Right cardiac atrium (tissue), 5 donors: ENCODE measurements at places on chromosomes 16 and 17.

DNA sequence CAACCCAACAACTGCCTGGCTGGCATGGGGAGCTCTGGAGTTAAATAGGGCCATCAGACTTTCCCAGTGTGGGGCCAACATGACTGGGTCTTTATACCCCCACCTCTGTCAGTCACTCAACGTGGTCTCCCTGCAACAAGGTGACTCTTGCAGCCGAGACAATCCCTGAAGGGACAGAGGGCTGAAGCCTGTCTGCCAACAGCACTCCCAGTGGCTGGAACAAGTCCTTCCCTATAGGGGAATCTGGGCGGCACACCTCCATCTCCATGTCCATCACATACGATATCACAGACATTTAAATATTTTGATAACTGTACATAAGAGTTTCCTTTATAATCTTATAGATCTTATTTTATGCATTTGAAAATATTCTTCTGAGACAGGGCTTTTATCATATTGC lies 4.8 kb upstream of the MAPT start:
- DNase-seq, result no peak

DNA sequence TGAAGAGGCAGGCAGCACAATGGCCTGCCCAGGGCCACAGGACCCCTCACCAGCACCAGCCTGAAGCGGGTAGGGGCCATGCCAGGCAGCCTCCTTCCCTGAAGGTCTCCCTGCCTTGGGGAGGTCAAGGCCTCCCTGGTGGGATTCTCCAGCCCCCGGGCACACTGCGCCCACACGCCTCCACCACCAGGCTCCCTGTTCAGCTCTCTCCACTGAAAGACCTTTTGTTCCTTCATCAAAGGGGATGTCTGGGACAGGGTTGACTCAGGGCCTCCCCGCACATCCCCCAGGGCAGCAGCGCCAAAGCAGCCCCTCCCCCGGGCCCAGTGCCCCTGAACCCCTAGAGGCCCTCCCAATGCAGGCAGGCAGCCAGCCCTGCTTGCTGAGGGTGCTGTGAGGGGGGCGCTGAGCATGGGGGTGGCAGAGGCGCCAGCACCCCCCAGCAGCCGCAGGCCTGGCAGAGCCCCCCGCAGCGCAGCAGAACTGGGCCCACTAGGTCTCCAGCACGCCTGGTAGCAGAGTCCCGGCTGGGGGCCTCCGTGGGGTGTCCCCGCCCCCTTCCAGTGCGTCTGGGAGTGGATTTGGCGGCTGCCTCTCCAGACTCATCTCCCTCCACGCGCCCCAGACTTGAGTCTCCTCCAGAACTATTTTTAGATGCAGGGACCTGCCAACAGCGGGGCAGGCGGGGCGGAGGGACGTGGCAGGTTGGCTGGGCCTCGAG lies 13.1 kb downstream of the BCAR1 start:
- peak; percentile 93 for DNase-seq

DNA sequence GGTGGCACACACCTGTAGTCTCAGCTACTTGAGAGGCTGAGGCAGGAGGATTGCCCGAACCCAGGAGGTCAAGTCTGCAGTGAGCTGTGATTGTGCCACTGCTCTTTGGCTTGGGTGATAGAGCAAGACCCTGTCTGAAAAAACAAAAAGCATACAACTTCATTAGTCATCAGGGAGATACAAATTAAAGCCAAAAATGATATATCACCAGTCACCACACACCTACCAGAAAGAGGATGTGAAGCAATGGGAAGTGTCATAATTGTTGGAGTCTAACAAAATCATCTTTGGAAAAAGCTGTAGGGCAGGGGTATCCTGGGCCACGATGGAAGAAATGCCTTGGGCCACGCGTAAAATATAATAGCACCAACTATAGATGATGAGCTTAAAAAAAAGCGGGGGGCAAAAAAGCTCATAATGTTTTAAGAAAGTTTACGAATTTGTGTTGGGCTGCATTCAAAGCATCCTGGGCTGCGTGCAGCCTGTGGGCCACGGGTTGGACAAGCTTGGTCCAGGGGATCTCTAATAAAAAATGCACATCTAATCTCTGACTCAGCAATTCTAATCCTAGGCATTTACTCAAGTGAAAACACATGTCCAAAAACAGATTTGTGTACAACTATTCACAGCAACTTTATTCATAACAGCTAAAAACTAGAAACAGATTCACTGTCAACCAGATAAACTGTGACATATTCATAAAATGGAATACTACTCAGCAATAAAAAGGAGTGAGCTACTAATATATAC lies 65.9 kb downstream of the HIC1 start:
- DNase-seq, result no peak

DNA sequence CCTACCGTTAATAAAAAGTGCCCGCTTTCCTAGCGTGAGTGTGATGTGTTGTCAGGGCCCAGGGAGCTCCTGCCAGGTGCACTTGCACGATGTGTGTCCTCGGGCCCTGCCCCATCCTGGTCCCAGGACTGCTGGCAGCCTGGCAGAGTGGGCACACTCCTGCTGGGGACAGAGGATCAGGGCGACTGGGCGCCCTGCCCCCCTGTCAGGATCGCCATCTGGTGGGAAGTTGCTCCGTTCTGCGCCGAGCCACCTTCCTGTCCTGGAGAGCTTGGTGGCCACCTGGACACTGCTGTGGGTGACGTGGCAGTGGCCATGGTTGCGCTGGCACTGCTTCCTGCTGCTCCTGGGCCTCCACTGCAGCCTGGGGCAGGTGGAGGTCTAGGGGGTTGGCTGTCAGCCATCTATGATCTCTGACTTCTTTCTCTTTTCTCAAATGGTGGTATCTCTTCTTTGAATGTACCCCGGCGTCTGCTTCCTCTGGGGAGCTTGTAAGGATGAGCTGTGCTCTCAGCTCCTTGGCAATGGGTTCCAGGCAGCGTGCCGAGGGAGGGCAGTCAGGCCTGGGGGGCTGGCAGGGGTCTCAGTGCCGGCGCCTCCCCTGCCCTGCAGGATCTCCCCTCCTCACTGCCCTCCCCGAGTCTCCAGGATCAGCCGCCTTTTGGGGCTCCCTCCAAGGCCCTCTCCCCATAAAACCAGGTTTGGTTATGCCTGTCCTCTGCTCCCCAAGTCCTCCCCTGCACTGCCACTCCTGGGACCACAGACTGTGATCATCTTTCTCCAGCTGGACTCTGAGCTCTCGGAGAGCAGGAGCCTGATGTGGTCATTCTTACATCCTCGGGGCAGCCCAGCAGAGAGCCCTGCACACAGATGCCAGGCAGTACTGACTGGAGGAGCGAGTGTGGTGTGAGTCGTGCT lies 76.9 kb downstream of the AMFR start:
- DNase-seq, result peak; percentile 46

GRCh38 chr17:61309362-61310256 lies 90.0 kb upstream of the TBX2 start:
- no peak for DNase-seq

DNA sequence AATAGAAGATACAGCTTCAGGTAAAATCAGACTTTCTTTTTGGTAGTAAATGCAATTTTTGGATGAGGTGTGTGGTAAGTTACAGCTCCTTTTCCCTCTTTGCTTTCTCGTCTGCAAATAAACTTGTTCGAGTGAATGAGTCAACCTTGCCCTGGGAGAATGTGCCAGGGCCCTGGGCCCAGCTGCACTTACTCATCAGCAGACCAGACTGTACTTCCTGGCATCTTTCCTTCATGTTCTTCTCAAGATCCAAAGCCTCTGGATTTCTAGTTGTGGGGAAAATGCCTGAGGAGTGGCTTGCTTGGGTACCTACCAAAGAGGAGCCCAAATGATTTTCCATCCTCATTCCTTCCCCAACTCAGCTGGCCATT lies 5.4 kb upstream of the G6PC1 start:
- peak; percentile 80 for DNase-seq

- no peak for DNase-seq
Observed at GRCh38 chr17:81713556-81714411, 1.7 kb downstream of the SLC25A10 start.

DNA sequence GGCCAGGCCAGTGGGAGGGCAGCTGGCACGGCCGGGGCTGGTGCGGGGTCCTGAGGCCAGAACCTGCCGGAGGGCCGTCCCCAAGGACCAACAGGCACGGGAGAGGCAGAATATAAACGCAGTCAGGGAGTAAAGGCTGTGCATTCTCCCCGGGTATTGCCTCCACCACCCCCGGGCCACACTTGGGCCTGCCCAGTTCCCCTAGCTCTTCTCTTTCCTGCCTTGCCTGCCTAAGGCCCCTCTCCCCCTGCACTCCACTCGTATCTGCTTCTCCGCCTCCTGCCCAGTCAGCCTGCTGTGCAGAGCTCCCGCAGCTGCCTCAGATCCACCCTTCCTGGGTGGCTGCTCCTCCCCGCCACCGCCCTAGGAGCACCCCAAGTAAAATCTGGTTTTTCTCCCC lies 5.0 kb upstream of the RPH3AL start:
- DNase-seq, result no peak

- DNase-seq, result no peak
Observed at GRCh38 chr16:28259781-28260150, 32.6 kb upstream of the SBK1 start.

GRCh38 chr17:49524473-49525359 lies 29.6 kb downstream of the NGFR start:
- DNase-seq, result no peak

- DNase-seq, result no peak
Observed at GRCh38 chr17:81984773-81985410, 7.5 kb downstream of the ASPSCR1 start.

DNA sequence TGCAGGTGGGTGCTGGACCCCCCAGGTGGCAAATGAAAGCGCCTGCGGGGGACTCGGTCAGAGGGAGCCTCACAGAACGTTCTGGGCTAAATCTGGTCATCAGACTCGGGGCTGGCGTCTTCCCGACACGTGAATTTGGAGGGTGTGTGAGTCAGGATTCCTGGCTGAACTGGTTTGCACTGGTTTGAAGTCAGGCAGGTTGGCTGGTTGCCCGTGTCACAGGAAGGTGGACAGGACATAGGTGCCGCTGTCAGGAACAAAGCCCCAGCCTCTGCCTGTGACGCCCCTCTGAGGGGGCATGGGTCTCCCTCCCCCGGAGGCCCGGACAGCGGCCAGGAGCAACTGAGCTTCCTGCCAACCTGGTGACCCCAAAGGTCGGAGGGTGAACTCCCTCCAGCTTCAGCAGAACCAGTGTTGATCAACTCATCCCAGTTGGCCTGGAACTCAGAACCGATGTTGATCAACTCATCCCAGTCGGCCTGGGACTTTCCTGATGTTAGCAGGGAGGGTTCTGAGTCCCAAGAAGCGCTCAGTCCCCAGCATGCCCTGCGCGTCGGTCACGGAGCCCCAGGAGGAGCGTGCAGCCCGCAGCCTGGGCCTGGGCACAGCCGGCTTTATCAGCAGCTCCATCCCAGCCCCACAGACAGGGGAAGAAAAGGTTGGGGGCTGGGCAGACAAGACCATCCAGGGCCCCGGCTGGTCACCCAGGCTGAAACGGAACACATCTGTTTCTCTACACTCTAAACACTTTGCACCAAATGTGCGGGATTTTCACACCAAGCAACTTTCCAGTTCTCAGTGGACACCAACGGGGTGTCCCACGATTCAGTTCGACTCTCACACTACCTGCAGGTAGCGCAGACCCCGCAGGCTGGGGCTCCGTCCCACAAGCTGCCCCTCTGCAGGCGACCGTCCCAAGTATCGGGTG lies 14.4 kb upstream of the METRNL start:
- DNase-seq, result peak; percentile 54

DNA sequence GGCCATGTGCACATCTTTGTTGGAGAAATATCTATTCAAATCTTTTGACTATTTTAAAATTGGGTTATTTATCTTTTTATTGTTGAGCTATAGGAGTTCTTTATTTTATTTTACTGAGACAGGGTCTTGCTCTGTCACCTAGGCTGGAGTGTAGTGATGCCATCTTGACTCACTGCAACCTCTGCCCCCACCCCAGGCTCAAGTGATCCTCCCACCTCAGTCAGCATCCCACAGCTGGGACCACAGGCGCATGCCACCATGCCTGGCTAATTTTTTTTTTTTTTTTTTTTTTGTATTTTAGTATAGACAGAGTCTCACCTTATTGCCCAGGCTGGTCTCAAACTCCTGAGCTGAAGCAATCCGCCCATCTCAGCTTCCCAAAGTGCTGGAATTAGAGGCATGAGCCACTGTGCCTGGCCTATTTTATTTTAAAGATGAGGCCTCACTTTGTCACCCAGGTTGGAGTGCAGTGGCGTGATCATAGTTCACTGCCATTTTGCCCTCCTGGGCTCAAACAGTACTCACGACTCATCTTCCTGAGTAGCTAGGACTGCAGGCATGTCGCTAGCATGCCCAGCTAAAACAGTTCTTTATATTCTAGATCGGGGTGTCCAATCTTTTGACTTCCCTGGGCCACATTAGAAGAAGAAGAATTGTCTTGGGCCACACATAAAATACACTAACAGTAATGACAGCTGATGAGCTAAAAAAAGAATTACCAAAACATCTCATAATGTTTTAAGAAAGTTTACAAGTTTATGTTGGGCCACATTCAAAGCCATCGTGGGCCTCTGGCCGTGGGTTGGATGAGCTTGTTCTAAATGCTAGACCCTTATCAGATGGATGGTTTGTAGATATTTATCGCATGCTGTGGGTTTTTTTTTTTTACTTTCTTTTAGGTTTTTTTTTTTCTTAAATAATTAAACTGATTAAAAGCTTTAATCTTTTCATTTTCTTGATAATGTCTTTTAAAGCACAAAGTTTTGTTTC lies 13.7 kb downstream of the TENT4B start:
- no peak for DNase-seq

DNA sequence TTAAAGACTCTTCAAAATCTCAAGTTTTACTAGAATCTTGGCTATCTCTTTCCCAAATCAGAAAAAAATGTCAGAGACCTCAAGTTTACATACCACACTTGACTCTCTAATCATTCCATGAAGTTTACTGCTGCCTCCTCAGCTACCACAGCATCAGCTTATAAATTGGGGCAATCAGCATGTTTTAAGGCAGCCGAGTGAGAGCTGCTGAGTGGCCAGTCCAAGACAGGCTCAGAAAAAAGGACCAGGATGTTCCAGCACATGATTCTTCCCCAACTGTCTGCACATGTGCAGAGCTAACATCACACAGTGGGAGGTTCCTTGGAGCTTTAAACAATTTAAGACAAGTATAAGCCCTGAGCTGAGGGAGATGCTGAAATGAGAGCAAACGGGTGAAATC lies 140.6 kb upstream of the NUDT7 start:
- DNase-seq, result no peak

- no peak for DNase-seq
Observed at GRCh38 chr17:77963441-77963840, 4.9 kb downstream of the TNRC6C start.

- no peak for DNase-seq
Observed at GRCh38 chr17:81084680-81085419, 49.9 kb downstream of the BAIAP2 start.
